Fibroblast of gingiva (primary cell): ENCODE measurements at places on chromosomes 2 and 18.
A peak's percentile ranks its signal among the peaks of the same experiment; 100 is the strongest.

- DNase-seq, result peak; percentile 13
Measured at GRCh38 chr2:17621781-17622180, 81.3 kb downstream of the VSNL1 start.

- no peak for DNase-seq
Measured at GRCh38 chr18:42574871-42575270, 540.6 kb downstream of the RIT2 start.

- DNase-seq, result no peak
Measured at GRCh38 chr18:70190529-70190928, 15.0 kb downstream of the RTTN start.

- DNase-seq, result no peak
Measured at GRCh38 chr2:96883306-96883705, 13.4 kb upstream of the SEMA4C start.

DNA sequence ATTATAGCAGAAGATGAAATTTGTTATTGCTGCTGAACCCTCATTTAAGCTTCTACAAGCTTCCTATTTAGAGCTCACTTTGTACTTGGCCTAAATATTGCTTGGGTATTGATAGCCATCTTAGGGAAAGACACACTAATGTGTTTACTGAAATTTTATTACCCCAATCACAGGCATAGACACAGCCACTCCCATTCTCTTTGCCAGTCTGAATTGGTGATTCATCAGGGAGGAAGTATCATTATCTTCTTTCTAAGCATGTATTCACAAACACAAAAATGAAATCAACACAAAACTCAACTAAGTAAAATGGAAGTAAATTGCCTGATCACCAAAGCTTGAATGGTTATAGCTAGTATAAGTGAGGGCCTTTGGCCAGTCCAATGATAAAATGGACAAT, 666.3 kb downstream of the TSN start:
- DNase-seq, result no peak

- DNase-seq, result peak; percentile 15
Measured at GRCh38 chr2:73892631-73893329, at the start of gene ACTG2. Gene ACTG2, plus strand, starts transcription at chr2:73893008. Its CDS starts 8,304 bp downstream, at chr2:73901312.

DNA sequence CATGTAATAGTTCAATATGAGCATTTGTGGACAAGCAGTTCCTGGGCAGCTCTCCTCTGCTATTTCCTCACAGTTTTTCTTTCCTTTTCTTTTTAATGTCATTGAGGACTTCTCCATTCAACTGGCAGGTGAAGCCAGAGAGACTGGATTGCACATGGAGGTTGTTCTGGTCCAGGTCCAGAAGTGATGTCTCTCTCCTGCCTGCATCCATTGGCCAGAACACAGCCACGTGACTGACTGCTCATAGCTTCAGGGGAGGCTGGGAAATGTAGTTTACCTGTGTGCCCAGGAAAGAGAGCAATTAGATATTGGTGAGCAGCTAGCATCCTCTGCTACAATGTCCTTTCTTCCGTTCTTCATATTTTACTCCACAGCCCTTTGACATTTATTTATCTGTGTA, 20.2 kb upstream of the ADAM23 start:
- DNase-seq, result no peak
